ENCODE measurements at places on chromosomes 4 and X.
A peak's percentile ranks its signal among the peaks of the same experiment; 100 is the strongest.

DNA sequence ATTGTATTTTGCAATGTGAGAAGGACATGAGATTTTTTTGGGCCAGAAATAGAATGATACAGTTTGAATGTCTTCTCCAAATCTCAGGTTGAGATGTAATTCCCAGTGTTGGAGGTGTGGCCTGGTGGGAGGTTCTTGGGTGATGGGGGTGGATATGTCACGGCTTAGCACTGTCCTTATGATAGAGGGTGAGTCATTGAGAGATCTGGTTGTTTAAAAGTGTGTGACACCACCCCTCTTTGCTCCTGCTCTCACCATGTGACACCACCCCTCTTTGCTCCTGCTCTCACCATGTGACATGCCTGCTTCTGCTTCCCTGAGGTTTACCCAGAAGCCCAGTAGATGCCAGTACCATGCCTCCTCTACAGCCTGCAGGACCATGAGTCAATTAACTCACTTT, 1226.9 kb downstream of the PCDH7 start:
- no peak for DNase-seq

GRCh38 chr4:25320773-25321172, 8.2 kb downstream of the ZCCHC4 start:
- DNase-seq = peak; percentile 70

- DNase-seq = no peak
Observed at GRCh38 chr4:49063670-49064069, 77.6 kb downstream of the CWH43 start.

- DNase-seq = peak; percentile 12
Observed at GRCh38 chr4:24482871-24483270, 101.5 kb downstream of the DHX15 start.

- DNase-seq = peak; percentile 14
Observed at GRCh38 chr4:81685104-81685503, 213.4 kb upstream of the RASGEF1B start.

DNA sequence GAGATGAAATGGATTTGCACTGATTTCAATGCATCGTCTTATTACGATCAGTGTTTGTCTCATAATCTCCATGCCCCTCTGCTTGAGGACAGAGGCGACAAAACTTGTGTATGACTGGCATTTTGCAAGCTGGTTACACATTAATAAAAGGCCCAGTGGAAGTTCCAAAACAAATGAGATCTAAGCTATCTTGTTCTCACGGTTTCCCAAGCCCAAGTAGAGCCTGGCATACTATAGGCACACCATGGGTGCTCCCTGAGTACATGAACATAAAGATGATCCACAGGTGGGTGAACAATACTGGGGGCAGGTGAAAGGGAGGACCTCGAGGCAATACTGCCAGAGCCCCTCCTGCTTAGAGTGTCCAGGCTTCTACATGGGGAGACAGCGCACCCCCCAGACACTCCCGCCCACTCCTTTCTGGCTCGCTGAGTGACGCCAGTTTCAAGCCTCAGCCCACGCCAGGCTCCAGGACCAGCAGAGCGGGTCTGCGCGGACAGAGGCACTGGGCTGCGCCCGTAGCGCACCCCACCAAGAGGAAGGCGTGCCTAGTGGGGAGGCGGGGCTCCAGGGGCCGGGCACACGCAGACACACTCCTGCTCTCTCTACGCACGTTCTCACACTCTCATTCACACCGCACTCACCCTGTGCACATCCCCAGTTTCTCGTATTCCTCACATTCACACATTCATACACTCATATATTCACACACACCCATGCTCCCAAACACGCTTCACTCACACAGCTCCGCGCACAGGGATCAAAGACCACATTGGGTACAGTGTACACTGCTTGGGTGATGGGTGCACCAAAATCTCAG, 8.9 kb upstream of the GSX2 start:
- DNase-seq = no peak

- peak; percentile 14 for DNase-seq
Observed at GRCh38 chr4:24274381-24274941, 309.9 kb downstream of the DHX15 start.

DNA sequence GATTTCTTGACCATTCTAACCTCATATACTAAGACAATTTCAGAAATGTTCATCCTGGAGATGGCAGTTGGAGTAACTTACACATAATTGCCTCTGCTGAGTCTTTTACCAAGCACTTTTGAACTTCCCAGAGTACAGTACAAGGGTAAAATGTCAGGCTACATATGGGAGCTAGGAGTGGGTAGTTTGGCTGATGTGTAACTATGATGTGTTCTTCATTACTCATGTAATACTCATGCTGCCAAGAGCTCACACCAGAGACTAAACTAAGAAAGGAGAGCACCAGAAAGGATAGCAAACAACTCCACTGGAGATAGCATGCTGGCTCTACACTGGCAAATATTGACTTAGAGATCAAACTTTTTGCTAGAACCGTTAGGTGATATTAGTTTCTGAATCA, 194.0 kb downstream of the PDGFRA start:
- DNase-seq = peak; percentile 57

- no peak for DNase-seq
Observed at GRCh38 chr4:181855307-181855706, 387.9 kb upstream of the TENM3 start.

DNA sequence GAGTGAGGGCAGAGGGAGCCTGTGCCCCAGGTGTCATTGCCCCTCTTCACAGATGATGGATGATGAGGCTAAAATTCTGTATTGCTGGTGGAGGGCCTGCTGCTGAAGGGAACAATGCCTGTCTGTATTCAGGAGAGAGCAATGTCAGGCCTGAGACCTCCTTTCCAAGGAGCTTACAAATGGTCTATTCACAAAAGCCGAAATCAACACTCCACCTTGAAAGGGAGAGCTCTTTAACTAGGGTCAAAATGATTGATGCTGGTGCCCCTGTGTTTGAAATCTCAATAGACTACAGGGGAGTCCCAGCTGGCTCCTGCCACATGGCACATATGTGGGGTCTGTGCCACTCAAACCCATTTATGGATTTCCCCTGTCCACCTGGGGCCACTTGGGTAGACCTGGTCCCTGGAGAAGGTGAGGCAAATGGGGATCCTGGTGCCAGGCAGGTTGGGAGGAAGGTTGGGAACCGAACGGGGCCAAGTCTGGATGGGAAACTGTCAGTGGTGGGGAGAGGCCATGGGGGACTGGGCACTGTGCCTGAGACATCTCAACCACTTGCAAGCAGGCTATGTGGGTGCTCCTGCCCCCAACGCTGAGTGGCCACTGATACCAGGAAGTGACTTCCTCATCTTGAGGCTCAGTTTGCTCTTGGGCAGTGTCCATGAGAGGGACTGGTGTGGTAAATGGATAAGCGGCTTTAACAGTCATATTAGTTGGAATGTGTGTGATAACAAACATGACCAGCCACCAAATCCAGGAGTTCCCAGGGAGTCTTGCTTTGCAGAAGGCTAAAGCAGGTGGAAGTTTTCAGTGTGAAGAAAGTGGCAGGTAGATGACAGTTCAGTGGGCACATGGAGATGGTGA, 223.8 kb upstream of the PSAPL1 start:
- peak; percentile 31 for DNase-seq

DNA sequence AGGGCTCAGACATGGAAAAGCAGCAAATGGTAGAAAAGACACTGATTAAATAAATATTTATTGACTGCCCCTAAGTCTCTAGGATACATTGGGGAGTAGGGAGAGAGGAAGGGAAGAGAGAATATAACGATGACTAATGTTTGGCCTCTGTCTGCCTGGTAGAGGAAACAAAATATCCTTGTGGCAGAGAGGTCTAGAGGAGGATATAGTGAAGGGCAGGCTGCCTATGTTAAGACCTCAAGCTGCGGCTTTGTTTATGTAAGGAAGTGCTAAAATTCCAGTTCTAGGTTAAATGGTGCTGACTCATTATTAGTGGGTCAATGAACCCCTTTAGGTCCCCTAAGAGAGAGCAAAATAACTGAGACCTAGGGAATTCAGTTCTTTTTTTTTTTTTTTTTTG, 427.3 kb upstream of the FTHL17 start:
- DNase-seq = peak; percentile 62

GRCh38 chr4:58761563-58761962, 1651.4 kb upstream of the IGFBP7 start:
- no peak for DNase-seq

GRCh38 chr4:54909961-54910360, 215.4 kb downstream of the KDR start:
- DNase-seq = no peak

GRCh38 chr4:5114950-5115349, 63.7 kb downstream of the STK32B start:
- DNase-seq = peak; percentile 45

All from brain microvascular endothelial cell (primary cell).